ENCODE measurements at places on chromosomes 12 and 14. TPM values are rescaled to one million over a fixed set of nuclear protein-coding genes. Genes with fewer than 3 reads are reported as not detected.
A peak's percentile ranks its signal among the peaks of the same experiment; 100 is the strongest.

- H3K4me3 ChIP-seq: no peak overlapping the region
- H3K36me3 ChIP-seq: no peaks in the 10 kb centered on the region
These were observed 190.8 kb downstream of the SLC5A8 start for GRCh38 chr12:101019201-101019600.

- no peak overlapping the region for H3K27ac ChIP-seq
- H3K4me1 ChIP-seq: no peaks in the 10 kb centered on the region
- no peaks in the 10 kb centered on the region for H3K27me3 ChIP-seq
- no peaks in the 10 kb centered on the region for H3K36me3 ChIP-seq
These were observed 115.4 kb downstream of the SINHCAF start for GRCh38 chr12:31210541-31210940.

Gene PLA2G1B
- not detected for total RNA-seq

DNA sequence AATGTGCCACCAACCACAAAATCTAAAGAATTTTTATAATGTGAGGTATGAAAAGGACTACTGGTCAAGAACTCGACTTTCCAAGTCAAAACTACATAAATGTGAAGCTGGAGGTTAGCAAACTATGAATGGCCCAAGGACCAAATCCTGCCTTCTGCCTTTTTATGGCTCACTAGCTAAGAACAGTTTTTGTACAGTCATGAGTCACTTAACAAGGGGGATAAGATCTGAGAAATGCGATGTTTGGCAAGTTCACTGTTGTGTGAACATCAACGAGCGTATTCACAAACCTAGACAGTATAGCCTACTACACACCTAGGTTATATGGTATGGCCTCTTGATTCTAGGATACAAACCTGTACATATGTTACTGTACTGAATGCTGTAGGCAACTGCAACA, 28.2 kb downstream of the FERMT2 start:
- H3K4me3 ChIP-seq: no peak overlapping the region
- H3K36me3 ChIP-seq: no peaks in the 10 kb centered on the region
- H3K27me3 ChIP-seq: no peaks in the 10 kb centered on the region
- no peak for DNase-seq
- peaks cover 92% of the 10 kb centered on the region for H3K4me1 ChIP-seq

Gene IL23A
- total RNA-seq: not detected

Gene ASB2
- total RNA-seq: 0.32 TPM

DNA sequence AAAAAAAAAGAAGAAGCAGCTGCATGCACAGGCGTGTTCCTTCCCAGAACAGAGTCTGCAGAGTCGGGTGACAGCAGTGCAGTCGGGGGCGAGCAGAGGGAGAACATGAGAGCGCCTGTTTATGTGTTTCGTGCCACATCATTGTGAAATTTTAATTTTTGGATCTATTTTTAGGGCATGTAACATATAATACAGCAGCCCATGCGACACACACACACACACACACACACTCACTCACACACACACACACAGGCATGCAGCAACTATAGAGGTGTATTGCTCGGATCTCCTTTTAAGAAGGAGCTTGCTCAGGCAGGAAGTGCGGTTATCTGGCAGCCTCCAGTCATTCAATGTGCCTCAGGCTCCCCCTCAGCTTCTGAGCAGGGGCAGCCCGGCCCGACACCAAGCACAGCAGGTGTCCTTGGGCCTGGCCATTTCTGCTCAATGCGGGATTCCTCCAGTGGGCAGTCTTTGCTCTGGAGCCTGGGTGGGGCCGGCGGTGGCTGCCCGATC, 71.8 kb downstream of the ZNF664 start:
- no peak for DNase-seq
- no peaks in the 10 kb centered on the region for H3K27me3 ChIP-seq
- no peak overlapping the region for H3K27ac ChIP-seq
- no peaks in the 10 kb centered on the region for H3K4me1 ChIP-seq
- H3K36me3 ChIP-seq: no peaks in the 10 kb centered on the region

Gene C1QL4
- not detected for total RNA-seq

- no peak for DNase-seq
- H3K27me3 ChIP-seq: no peaks in the 10 kb centered on the region
- no peaks in the 10 kb centered on the region for H3K36me3 ChIP-seq
These were observed 14.2 kb downstream of the ZNF641 start for GRCh38 chr12:48336564-48336963.

Gene HCAR1
- not detected for total RNA-seq

- no peak overlapping the region for H3K4me3 ChIP-seq
- H3K36me3 ChIP-seq: no peaks in the 10 kb centered on the region
- DNase-seq: no peak
- H3K27ac ChIP-seq: no peak overlapping the region
These were observed 10.7 kb upstream of the C12orf75 start for GRCh38 chr12:105319691-105320209.

DNA sequence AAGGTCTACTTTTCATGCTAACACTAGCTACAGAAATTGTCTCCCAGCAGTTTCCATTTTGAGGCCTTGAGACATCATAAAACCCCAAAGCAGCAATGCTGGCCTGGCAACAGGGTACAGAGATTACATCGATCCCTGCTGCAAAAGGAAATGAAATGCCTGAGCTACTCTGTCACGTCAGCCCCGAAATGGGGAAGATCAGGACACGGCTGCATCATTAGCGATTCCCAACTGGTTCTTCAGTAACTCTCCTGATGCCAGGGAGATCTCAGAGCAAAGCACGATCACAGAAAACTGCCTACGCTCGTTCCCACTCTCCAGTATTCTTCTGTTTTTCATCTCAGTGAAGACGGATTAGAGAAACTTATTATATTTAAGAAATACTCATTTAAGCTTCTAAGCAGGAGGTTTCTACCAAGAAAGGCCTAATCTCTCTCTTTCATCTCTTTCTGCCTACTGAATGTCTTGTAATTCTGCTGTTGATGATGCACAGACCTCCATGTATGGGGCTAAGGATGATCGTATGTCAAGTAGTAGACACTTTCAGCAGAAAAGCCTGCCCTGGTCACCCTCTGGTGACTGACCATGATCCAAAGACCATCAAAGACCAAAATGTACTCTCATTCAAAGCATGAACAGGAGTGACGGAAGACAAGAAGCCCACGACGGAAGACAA, 168.5 kb downstream of the RIMBP2 start:
- H3K27ac ChIP-seq: no peak overlapping the region
- no peak for DNase-seq
- H3K4me1 ChIP-seq: no peaks in the 10 kb centered on the region
- no peaks in the 10 kb centered on the region for H3K27me3 ChIP-seq
- H3K36me3 ChIP-seq: no peaks in the 10 kb centered on the region
- H3K4me3 ChIP-seq: no peak overlapping the region

DNA sequence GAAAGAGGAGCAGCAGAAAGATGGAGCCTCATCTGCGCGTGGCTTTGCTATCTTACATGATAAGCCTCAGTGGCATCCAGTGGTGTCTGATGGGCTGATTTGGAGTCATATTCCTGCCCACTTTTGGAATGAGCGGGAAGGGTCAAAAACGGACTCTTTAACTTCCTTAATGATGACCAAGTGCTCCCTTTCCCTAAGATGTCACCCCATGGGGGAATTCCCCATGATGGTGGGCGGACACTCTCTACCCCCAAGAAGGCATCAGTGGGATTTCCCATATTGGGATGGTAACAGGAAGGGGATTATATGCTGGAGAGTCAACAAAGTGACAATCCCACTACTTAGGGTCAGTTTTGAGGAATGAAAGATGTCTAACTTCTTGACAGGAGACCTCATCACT, 110.9 kb downstream of the GPATCH2L start:
- H3K4me3 ChIP-seq: no peak overlapping the region
- no peaks in the 10 kb centered on the region for H3K27me3 ChIP-seq
- H3K27ac ChIP-seq: no peak overlapping the region
- no peaks in the 10 kb centered on the region for H3K36me3 ChIP-seq
- DNase-seq: no peak

Gene EXD2
- 7.9 TPM for total RNA-seq

Gene CMTM5
- 0.32 TPM for total RNA-seq

GRCh38 chr12:116144384-116144783, 133.1 kb downstream of the MED13L start:
- no peak overlapping the region for H3K27ac ChIP-seq
- H3K36me3 ChIP-seq: no peaks in the 10 kb centered on the region
- H3K4me3 ChIP-seq: no peak overlapping the region
- H3K4me1 ChIP-seq: peaks cover 36% of the 10 kb centered on the region
- DNase-seq: no peak

Gene AMN
- total RNA-seq: 7.1 TPM

GRCh38 chr12:71748081-71748850, 6.4 kb upstream of the RAB21 start:
- no peak for DNase-seq
- H3K27ac ChIP-seq: no peak overlapping the region
- no peaks in the 10 kb centered on the region for H3K4me1 ChIP-seq

DNA sequence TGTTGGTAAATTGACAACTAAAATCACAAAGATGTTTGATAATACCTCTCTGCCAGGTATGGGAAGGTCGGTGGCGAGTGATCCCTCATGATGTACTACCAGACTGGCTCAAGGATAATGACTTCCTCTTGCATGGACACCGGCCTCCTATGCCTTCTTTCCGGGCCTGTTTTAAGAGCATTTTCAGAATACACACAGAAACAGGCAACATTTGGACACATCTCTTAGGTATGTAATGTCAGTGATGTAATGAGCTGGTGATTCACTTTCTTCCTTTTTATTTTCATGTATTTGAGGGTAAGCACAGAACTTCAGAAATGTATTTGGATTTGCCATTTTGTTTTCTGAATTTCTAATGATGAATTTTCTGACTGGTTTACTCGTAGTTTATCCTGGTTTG, 42.6 kb upstream of the LRTM2 start:
- no peak overlapping the region for H3K27ac ChIP-seq
- H3K36me3 ChIP-seq: peaks cover 23% of the 10 kb centered on the region
- H3K4me1 ChIP-seq: no peaks in the 10 kb centered on the region

GRCh38 chr14:53979113-53979681, 22.6 kb upstream of the BMP4 start:
- no peaks in the 10 kb centered on the region for H3K4me1 ChIP-seq
- no peak overlapping the region for H3K4me3 ChIP-seq
- DNase-seq: no peak
- no peaks in the 10 kb centered on the region for H3K36me3 ChIP-seq

Gene SLC5A8
- not detected for total RNA-seq

DNA sequence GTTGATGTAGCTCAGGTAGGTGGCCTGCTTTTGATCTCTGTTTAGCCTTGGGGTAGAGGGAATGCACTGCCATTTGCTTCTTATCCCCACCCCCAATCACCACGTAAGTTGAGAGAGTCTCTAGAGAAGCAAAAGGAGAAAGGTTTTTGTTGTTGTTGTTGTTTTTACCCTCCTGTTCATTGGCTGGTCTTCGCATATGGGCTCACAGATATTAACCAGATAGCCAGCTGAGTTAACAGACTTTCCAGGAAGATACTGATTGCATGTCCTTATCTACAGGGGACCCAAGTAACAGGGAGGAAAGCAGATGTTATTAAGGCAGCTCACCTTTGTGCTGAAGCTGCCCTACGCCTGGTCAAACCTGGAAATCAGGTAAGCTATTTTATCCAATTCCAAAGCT, 2.9 kb downstream of the PA2G4 start:
- peaks cover 15% of the 10 kb centered on the region for H3K36me3 ChIP-seq
- no peak overlapping the region for H3K27ac ChIP-seq
- H3K4me1 ChIP-seq: peaks cover 19% of the 10 kb centered on the region
- H3K27me3 ChIP-seq: no peaks in the 10 kb centered on the region
- no peak for DNase-seq

DNA sequence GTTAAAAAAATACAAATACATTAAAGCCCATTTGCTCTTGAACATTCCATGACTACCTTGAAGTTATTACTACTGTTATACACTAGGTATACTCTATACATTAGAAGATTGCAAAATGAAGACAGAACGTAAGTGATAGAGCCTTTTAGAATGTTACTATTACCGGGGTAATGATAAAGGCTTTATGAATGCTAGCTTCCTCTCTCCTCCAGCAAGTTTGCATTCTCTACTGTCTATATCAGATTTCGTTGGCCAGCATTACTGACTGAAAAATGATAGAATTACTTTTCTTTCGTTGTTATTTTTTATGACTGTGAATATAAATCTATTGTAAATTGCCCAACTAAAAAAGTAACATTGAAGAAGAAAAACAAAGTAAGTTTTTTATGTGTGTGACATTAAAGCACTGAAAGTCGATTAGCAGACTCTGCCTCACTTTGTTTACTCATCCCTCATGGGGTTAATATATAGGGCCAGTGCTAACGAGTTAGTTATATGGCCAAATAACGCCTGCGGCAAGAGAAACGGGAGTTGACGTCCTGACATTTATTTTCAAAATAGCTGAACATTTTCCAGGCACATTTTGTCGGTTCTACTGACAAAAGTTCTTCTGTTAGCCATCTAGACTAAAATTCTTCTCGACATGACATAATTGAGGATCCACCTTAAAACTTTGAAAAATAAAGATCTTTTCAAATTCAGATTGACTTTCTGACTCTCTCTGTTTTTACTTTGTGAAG, 163.8 kb upstream of the KITLG start:
- peaks cover 17% of the 10 kb centered on the region for H3K4me1 ChIP-seq
- H3K4me3 ChIP-seq: no peak overlapping the region
- no peaks in the 10 kb centered on the region for H3K27me3 ChIP-seq

DNA sequence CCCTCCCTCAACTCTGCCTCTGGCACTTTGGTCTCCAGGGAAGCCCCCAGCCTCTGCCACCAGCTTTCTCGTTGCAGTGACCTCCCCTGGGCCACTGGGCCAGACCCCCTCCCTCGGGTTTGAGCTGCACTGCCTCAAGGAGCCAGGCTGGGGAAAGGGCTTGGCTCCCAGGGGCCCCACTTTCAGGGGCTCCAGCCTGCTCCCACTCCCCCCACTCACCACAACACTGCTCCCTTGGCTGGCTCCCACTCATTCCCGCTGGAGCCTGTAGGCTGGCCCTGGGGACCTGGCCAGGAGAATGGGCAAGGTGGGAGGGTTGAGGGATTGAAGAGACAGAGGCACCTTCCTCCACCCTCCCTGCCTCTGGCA, 19.3 kb upstream of the KIF26A start:
- H3K4me3 ChIP-seq: no peak overlapping the region
- no peak overlapping the region for H3K27ac ChIP-seq
- H3K4me1 ChIP-seq: no peaks in the 10 kb centered on the region
- DNase-seq: peak; percentile 31

- no peak for DNase-seq
- H3K4me1 ChIP-seq: no peaks in the 10 kb centered on the region
- H3K4me3 ChIP-seq: no peak overlapping the region
- no peaks in the 10 kb centered on the region for H3K36me3 ChIP-seq
- no peak overlapping the region for H3K27ac ChIP-seq
- no peaks in the 10 kb centered on the region for H3K27me3 ChIP-seq
These were observed 24.3 kb upstream of the RGS6 start for GRCh38 chr14:71907793-71908515.

GRCh38 chr12:12121061-12121460, 50.3 kb downstream of the BCL2L14 start:
- H3K36me3 ChIP-seq: peaks cover 6% of the 10 kb centered on the region
- no peaks in the 10 kb centered on the region for H3K27me3 ChIP-seq
- no peak overlapping the region for H3K27ac ChIP-seq
- H3K4me1 ChIP-seq: no peaks in the 10 kb centered on the region
- H3K4me3 ChIP-seq: no peak overlapping the region

- no peaks in the 10 kb centered on the region for H3K36me3 ChIP-seq
- DNase-seq: no peak
- H3K27me3 ChIP-seq: no peaks in the 10 kb centered on the region
- no peaks in the 10 kb centered on the region for H3K4me1 ChIP-seq
- H3K4me3 ChIP-seq: no peak overlapping the region
- no peak overlapping the region for H3K27ac ChIP-seq
These were observed 125.2 kb downstream of the CALM1 start for GRCh38 chr14:90521930-90522483.

- no peak for DNase-seq
- H3K4me3 ChIP-seq: no peak overlapping the region
- peaks cover 11% of the 10 kb centered on the region for H3K4me1 ChIP-seq
- H3K36me3 ChIP-seq: no peaks in the 10 kb centered on the region
- H3K27ac ChIP-seq: no peak overlapping the region
These were observed 7.5 kb downstream of the CCDC88C start for GRCh38 chr14:91409928-91410718.

All from right lobe of liver (tissue), 6 donors.